AML-193 (cell line): ENCODE measurements at places on chromosomes 3 and 15.

DNA sequence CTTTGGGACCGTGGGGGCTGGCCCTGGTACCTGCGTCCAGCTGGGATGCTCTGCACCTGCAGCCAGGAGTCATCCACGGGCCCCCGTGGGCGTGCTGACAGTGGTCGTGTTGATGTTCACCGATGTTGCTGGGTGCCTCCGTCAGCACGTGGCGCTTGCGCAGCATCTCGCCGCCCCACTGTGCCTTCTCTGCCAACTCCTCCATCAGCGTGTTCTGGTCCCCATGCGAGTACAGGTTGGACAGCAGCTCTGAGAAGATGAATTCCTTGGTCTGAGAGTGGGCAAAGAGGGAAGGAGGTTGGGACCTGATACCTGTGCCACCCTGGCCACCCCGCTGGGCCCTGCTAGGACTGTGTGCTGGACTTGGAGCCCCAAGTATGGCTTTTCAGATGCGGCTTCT, 61.4 kb downstream of the ADAMTS7 start:
- no peak for DNase-seq

GRCh38 chr3:106692624-106693023, 684.6 kb upstream of the CCDC54 start:
- DNase-seq, result no peak

GRCh38 chr3:31039145-31039544, 144.7 kb upstream of the GADL1 start:
- DNase-seq, result no peak

DNA sequence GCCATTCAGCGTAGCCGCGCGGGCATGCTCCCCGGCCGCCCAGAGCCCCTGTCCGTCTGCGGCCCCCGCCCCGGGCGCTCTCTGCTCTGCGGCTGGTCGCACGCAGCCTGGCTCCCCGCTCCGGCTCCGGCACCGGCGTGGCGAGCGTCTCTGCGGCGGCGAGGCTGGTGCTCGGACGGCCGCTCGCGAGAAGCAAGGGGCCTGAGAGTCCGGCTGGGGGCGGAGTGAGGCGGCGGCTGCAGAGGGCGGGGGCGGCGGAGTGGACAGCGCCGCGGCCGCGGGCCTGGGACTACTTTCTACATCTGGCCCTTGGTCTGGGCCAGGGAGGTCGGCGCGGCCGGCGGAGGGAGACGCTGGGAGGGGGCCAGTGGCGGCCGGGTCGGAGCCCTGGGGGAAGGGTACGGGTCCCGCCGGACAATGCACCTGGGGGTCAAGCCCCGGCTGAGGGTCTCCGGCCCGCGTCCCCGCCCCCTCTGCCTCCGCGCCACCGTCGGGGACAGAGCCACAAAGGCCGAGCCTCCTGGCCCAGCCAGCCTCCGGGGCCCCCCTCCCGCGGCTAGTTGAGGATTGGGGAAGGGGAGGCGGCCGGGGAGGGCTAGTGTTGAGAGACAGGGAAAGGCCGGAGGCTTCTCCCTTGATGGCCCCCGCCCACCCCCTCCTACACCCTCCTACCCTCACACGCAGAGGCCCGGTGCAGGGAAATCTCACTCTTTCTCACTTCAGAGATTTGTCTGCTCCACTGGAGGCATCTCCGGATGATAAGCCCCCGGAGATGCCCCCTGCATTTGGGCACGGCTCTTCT, at the start of gene PRTG:
Gene PRTG, minus strand, starts transcription at position 226 of the 802 bp plus-strand sequence. Its CDS starts 221 bp downstream, at position 5.
- DNase-seq, result no peak

DNA sequence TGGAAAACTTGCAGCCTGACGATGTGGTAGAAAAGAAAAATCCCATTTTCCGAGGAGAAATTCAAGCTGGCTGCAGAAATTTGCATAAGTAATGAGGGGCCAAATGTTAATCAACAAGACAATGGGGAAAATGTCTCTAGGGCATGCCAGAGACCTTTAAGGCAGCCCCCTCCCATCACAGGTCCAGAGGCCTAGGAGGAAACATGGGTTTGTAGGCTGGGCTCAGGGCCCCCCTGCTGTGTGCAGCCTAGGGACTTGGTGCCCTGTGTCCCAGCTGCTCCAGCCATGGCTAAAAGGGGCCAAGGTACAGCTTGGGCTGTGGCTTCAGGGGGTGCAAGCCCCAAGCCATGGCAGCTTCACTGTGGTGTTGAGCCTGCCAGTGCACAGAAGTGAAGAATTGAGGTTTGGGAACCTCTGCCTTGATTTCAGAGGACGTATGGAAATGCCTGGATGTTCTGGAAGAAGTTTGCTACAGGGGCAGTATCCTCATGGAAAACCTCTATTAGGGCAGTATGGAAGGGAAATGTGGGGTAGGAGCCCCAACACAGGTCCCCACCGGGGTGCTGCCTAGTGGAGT, 75.9 kb upstream of the CADPS start:
- no peak for DNase-seq

- DNase-seq, result no peak
These were observed 9.8 kb downstream of the SV2B start for GRCh38 chr15:91109885-91110284.

GRCh38 chr15:90307661-90308060, 42.2 kb downstream of the NGRN start:
- no peak for DNase-seq

DNA sequence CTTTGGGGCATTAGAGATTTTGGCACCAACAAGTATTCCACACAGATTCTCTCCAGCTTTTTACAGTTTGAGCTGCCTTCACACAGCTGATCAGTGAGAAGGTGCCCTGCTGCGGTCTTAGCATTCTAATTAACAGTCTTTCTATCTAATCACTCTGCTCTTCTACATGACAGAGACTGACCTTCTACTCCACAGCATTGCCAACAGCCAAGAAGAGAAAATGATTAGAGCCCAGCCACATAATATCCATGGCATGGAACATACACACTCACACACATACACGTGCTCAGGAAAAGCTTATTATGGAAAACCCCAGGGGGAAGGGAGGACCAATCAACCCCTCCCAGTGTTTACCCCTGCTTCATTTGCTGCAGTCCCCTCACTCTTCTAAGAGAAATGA, 76.1 kb upstream of the PPP2R3A start:
- DNase-seq, result no peak

DNA sequence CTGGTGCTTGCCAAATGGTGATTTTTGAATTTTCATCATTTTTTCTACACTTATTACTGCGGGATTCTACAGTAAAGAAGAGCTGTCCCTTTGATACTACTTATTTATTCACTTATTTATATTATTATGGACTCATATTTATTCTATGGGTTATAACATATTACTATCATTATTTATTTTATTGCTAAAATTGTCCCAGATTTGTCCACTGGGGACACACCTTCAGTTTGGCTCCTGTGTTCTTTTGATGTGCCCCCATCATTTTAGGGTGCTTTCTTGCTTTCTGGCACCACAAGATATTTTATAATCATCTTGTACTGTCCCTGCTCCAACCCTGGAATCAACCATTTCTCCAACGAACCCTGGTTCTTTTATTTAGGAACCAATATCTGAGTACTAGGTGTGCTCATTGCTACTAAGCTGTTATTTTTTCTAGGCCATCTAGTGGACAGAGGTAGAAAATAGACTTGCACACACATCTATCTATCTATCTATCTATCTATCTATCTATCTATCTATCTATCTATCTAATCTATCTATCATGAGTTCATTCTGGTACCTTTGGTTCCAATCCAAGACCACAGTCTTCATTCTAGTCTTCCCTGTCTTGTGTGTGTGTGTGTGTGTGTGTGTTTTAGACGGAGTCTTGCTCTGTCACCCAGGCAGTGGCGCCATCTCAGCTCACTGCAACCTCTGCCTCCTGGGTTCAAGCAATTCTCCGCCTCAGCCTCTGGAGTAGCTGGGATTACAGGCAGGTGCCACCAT, 16.0 kb downstream of the SLC22A14 start:
- peak; percentile 60 for DNase-seq

- no peak for DNase-seq
These were observed 219.3 kb upstream of the NANOGP8 start for GRCh38 chr15:35304389-35304788.
